ENCODE measurements at places on chromosomes 5 and 9.

GRCh38 chr9:14893280-14893679 lies 16.9 kb downstream of the FREM1 start:
- no peak for DNase-seq

- DNase-seq = no peak
Measured at GRCh38 chr9:2229109-2229721, 214.1 kb downstream of the SMARCA2 start.

GRCh38 chr5:145829708-145830361 lies 5.3 kb downstream of the PRELID2 start:
- DNase-seq = peak; percentile 44

DNA sequence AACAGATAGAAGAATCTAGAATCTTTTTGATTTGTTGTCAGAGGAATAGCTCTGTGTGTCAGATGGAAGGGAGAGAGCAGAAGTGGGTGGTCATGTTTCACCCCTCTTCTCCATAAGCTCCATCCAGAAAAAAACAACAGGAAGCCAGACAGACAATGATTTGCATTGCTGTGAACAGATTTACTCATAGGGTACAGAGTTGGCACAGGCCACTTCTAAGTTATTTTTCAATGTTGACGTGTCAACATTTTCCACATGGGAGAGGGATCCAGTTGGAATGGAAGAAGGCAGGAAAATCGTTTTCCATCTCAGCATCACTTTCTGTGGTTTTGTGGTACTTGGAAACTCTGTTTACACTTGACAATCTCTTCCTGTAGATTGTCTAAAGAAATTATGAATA lies 86.7 kb downstream of the INSYN2B start:
- no peak for DNase-seq

DNA sequence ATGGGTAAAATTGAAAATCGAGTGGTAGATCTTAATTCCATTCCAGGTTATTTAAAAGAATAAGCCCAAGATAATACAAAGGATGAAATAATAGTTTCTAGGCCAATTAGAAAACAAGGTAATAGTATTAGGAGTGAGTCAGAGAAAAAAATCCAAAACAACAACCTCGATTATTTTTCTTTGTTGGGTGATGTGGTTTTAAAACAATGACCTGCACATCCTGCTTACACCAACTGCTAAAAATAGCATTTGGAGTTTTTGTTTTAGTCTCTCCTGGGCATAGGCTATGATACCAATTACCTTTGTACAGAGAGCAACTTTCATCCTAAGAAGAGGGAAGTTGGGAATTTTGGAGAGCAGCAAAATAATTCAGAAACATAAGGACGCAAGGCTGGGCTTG lies 101.7 kb upstream of the MYO10 start:
- DNase-seq = no peak

DNA sequence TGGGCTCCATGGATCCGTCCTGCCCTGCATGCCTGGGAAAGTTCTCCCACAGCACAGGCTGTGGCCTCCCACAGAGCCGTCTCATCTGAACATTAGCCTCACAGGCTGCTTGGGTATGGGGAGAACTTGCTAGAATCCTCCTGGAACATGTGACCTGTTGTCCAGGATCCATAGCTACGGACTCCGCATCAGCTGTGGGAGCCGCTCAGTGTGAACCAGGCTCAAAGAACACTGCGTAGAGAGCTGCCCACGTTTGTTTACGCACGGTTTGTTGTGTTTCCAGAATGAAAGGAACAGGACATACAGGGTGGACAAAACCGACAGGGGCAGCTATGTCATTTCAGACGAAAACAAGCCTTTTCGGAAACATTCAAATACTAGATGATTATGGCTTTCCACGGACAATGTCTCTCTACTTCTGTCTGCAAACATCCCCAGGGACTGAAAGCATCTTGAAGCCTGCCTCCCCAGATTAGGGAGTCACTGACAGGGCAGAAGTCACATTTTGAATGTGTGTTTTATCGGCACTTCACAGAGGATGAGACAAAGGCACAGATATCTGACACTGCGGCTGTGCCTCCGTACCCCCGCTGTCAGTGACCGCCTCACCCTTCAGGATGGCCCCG lies 390.3 kb downstream of the GADD45G start:
- no peak for DNase-seq

GRCh38 chr5:53779541-53779981 lies 219.1 kb downstream of the NDUFS4 start:
- no peak for DNase-seq

DNA sequence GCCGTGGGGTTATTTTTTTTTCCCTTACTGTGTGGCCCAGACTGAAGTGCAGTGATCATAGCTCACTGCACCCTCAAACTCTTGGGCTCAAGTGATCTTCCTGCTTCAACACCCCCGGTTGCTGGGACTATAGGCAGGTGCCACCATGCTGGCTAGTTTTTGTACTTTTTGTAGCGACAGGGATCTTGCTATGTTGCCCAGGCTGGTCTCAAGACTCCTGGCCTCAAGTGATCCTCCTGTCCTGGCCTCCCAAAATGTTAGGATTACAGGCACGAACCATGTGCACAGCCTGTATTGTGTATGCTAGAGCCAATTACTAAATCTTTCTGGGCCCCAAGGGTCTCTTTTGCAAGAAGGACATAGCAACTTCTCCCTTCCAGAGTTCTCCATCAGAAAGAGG lies 23.1 kb downstream of the GALNT10 start:
- DNase-seq = no peak

Measured in COR-L47 (cell line).